ENCODE measurements at places on chromosomes 5 and 9. TPM values are rescaled to one million over a fixed set of nuclear protein-coding genes. Genes with fewer than 3 reads are reported as not detected.

The LCN15 gene
- total RNA-seq = not detected

The SPINK13 gene
- total RNA-seq = not detected

The ENTREP1 gene
- 0.71 TPM for total RNA-seq

The PCDHGA7 gene
- total RNA-seq = 1.1 TPM

The FBP1 gene
- total RNA-seq = not detected

The KIF20A gene
- 42.0 TPM for total RNA-seq

The SLC30A5 gene
- 39.0 TPM for total RNA-seq

The NTRK2 gene
- total RNA-seq = not detected

The PCDHGA11 gene
- total RNA-seq = 0.06 TPM

The HSPA5 gene
- total RNA-seq = 395 TPM

The BAAT gene
- 0.43 TPM for total RNA-seq

The FGD3 gene
- 0.09 TPM for total RNA-seq

The LMX1B gene
- total RNA-seq = 1.6 TPM

The IFNA10 gene
- total RNA-seq = not detected

The KIF12 gene
- total RNA-seq = 2.0 TPM

The GTF2H2C gene
- 37.5 TPM for total RNA-seq

The BHMT2 gene
- total RNA-seq = not detected

The IL9 gene
- total RNA-seq = not detected

The CATSPER3 gene
- 0.67 TPM for total RNA-seq

The NRARP gene
- total RNA-seq = 3.9 TPM

The SLC6A18 gene
- total RNA-seq = not detected

The WWC1 gene
- total RNA-seq = 79.0 TPM

The LCN1 gene
- not detected for total RNA-seq

The ARID3C gene
- total RNA-seq = not detected

The TLR4 gene
- total RNA-seq = 0.31 TPM

The STPG3 gene
- not detected for total RNA-seq

The MED27 gene
- total RNA-seq = 32.5 TPM

The BTNL3 gene
- not detected for total RNA-seq

The DPYSL3 gene
- 16.9 TPM for total RNA-seq

The MORN5 gene
- not detected for total RNA-seq

The GPRIN1 gene
- 8.1 TPM for total RNA-seq

The ANKRD33B gene
- 12.6 TPM for total RNA-seq

The SLC6A7 gene
- total RNA-seq = not detected

The DCAF12 gene
- total RNA-seq = 41.0 TPM

The GFI1B gene
- total RNA-seq = not detected

The BRIX1 gene
- total RNA-seq = 56.3 TPM

The HMCN2 gene
- 0.04 TPM for total RNA-seq

The BTNL8 gene
- total RNA-seq = not detected

The SPATA31A3 gene
- total RNA-seq = not detected

The PCDHB10 gene
- 0.06 TPM for total RNA-seq

The AIF1L gene
- total RNA-seq = 1.1 TPM
